ENCODE measurements at places on chromosomes 3 and 15.

GRCh38 chr15:65027593-65027992 is 1.8 kb downstream of the MTFMT start:
- DNase-seq, result no peak

DNA sequence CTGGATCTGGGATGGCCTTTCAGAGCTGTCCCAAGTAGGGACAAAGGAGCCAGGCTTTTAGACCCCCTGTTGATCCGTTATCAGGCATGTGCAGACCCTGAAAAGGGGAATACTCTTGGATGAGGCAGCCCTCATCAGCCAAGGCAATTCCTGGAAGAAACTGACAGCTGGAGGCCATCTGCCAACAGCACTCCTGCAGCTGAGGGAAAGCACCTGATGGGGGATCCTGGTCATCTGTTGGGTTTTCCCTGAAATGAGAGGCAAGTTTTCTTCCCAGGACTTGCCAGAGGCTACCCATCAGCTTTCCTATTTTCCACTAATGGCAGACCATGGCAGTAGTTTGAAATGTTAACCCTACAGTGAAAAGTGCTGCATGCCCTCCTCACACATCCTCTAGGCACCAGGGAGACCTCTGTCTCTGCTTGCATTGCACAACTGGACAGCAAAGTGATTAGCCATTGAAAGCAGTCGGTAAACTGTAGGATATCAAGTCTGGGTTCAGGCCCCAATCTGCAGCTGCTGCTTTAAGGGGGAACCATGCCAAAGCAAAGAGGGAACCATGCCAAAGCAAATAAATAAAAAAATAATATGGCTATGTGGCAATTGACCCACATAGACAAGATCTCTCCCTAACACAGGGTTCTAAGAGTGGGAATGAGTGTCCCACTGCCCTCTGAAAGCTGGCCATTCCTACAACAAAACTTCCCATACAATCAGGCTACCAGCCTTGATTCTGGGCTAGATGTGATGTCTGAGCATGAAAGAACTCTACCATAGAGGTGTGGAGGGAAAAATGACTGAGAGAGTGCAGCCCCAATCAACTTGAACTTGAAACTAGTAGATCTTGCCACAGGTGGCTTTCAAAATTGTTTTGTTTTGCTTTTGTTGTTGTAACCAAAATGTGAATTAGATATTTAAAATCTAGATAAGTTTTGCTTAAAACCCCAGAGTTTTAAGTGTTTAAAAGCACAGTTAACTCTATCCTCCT is 232.0 kb upstream of the STT3B start:
- DNase-seq, result no peak

- no peak for DNase-seq
Observed at GRCh38 chr3:172449466-172450149, 1.4 kb upstream of the GHSR start.

DNA sequence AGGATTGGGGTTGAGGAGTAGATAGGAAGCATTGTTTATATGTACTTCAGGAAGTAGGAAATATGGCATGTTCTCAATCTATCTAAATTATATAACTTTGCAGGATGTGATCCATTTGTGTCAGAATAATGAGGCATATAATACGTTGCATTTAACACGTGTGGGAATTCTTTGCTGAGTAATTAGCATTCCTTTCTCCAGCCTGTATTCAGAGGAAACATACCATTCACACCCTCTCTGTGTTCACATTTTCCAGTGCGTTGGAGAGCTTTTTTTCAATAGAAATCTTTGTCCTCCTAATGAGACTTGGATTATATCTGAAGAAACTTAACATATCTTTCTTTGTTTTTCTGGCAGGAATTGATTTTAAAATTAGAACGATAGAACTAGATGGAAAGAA is 33.0 kb upstream of the APH1B start:
- DNase-seq, result no peak

DNA sequence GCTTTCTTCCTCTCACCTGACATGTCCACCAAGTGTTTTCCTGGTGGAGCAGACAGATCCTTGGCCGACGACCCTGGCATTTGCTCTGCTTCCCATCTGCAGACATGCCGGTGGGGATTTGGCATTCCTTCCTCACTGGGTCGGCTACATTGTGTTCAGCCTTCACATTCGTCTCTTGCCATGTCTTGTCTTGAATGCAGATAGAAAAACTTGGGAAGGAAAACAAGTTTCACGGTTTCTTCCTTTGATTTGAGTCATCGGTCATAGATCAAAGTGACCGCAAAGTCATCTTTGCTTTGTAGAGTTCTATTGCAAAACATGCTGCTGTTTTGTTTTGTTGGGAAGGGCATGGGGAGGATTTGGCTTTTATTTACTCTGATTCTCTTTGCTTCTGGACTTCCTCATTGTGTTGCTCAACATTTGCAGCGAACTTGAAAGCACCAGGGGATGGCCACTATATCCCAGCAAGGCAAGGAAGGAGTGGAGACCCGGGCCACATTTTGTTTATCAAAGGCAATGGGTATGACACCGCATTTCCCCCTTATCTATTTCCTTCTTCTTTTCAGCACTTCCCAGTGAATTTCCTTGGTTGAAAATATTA is 321.3 kb downstream of the CACNA2D3 start:
- DNase-seq, result no peak

- DNase-seq, result no peak
Observed at GRCh38 chr15:100900136-100900794, 18.9 kb upstream of the LRRK1 start.

DNA sequence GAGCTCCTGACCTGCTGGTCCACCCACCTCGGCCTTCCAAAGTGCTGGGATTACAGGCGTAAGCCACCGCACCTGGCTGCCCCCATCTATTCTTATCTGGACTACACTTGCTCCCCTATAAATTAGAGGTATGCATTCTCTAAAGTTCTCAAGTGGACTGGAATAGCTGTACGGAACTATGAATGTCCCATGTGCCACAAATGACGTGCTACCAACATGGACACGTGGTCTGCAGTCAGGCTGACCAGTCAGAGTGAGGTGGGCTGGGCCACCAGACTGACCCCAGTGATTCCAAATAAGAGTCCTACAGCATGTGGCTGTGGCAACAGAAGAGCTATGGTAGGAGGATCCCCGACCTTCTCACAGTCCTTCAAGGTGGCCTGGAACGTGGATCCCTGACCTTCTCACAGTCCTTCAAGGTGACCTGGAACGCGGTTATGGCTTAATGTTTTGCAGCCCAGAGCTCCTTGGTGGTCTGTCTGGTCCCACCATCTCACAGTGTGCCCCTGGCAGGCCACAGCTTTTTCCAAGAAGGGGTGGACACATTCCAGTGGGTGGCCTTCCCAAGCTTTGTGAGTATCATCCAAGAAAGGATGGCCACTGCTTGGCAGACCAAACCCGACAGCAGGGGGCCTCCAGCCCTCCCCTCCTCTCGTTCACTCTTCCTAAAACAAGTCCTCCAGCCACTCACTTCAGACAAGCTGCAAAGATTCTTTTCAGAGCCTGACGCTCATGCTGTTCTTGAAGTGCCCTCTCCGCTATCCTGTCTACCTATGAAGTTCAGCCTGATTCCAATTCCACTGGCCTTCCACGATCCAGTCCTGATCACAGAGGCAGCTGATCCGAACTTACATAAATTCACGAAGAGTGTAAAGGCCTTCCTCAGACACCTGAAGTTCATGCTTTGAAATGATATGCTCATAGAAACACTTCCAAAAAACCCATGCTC is 4.4 kb downstream of the ADAMTS17 start:
- DNase-seq, result no peak

GRCh38 chr3:54146506-54147239 is 24.3 kb downstream of the CACNA2D3 start:
- no peak for DNase-seq

DNA sequence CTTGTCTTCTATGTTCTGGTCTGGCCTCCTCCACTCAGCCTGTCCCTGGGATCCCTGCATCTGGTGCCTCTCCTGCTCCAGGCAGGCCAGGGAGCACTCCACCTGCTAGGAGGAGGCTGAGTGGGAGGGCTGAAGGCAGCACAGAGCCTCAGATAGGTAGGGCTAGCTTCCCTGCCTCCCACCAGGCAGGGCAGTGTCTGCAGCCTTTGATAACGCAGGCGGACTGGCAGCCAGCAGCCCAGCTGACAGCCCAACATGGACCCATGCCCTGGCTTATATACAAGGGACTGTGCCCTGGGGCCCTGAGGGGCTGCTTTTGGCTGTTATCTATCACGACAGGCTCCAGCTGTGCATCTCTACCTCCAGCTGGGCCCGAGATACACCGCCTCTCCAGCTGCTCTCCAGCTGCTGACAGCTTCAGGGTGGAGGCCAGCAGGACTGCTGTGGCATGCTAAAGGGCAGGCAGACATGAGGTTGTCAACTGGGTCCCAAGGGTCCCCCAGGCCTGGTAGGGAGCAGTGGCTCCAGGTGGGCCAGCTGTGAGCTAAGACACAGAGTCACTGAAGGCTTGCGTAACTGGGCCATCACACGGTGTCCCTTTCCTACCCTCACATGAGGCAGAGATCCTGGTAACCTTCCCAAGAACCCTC is 5.2 kb upstream of the CLK3 start:
- no peak for DNase-seq

DNA sequence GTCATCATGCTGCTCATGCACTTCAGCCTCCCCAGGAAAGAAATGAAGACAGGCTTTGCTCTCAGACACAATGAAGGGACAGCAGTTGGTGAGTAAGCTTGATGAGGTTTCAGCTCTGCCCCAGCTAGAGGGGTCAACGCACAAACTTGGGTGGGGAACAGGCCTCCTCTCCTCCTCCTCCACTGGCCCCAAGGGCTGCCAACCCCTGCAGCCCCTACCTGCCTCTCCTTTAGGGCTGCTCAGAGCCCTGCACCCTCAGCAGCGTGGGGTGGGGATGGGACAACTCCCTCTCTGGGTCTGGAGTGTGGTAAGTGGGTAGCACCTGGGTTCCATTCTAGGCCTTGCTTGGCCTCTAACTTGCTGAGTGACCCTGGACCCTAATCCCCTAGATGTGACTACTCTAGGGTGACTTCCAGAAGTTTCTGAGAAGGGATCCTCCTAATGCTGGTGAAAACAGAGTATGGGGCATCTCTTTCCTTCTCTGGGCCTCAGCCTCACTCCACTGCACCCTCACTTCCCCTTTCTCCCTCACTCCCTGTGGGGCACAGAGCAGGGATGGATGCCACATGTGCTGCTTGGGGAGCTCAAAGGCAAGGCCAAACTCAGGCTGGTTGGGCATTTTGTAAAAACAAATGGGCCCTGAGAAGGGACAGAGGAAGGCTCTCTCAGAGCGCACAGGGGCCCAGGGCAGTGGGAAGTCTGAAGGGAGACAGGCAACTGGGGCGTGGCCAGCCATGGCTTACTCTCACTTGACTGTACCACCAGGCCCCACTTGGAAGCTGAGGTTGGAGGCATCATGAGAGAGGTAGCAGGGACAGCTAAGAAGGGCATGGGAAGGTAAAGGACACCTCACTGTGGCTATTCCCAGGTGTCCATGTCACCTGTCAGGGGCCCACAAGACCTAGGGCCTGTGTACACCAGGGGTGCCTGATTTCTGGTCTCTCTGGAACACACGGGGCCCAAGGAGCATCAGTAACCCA is 64.0 kb downstream of the SYNM start:
- DNase-seq, result no peak

GRCh38 chr3:187551416-187551815 is 118.8 kb downstream of the SST start:
- DNase-seq, result no peak
